ENCODE measurements at places on chromosomes 4 and X. TPM values are rescaled to one million over a fixed set of nuclear protein-coding genes. Genes with fewer than 3 reads are reported as not detected.
A peak's percentile ranks its signal among the peaks of the same experiment; 100 is the strongest.

Gene OPRPN
- total RNA-seq: not detected

Gene TMEM35A
- not detected for total RNA-seq

Gene CYBB
- total RNA-seq: 0.25 TPM

Gene AMTN
- not detected for total RNA-seq

Gene P2RY4
- 0.39 TPM for total RNA-seq

Gene SH3D19
- total RNA-seq: not detected

Gene RHOXF2B
- total RNA-seq: not detected

Gene IGSF1
- total RNA-seq: not detected

DNA sequence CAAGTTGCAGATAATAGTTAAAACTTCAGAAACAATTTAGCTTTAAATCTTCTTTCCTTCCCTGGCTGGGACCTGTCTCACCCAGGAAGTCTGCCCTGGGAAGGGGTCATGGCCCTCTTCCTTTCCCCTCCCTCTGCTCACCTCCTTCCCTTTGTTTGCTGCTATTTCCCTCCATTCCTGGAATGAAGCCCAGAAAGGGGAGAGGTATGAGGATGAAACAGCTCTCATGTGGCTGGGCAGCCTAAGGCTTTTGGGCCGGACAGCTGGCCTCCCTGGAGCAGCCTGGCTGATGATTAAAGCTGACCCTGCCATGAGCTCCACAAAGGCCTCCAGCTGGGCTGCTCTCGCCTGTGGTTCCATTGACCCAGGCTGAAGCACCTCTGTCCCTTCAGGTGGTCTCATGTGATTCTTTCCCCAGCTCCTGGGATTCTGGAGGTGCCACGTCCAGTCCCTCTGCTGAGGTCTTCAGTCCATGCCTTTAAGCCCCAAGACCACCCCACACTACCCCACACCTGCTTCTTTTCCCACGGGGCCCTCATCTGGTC, 202.1 kb downstream of the PTTG2 start:
- no peak for DNase-seq

DNA sequence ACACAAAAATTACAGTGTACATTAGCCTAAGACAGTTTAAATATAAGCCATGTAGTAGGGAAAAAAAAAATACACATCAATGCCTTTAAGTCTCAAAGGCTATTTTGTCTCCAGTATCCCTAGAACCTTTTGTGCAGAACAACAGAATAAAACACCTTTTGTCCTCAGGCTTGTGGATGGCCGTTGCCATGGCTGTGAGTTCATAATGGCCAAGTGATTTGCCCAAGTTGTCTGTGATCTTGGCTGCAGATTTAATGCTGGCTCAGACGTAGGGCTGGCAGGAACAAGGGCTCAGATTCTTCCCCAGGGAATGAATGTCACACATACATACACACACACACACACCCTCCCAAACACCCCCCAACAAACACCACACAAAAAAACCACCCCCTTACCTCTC, 25.3 kb downstream of the GPM6B start:
- no peak for DNase-seq

DNA sequence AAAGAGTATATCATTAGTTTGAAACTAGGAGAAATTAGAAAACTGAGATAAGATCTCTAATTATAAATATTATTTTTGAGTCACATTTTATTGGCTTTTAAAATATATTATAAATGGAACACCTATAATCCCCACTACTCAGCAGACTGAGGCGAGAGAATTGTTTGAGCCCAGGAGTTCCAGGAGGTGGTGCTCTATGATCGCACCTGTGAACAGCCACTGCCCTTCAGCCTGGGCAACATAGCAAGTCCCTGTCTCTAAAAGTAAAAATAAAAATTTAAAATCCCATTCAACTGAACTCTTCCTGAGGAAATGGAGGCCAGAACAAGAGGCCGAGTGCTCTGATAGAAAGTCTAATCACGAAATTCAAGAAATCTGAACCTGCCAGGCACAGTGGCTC, 6.3 kb upstream of the C4orf36 start:
- DNase-seq: no peak

DNA sequence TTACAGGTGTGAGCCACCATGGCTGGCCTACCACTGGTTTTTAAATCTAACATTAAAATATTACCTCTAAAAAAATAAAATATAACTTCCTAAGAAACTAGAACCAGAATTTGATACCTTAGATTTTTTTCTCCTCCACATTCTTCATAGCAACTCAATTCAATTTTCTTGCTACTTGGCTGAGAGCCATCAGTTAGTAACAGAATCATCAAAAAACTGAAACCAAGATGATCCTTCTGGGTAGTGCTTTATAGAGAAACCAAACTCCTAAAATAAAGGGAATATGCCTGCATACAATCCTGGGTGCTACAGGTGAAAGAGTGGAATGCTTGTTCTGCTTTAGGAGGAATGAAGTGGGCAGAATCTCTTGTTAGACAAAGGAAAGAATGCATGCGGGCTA, 64.4 kb downstream of the RPS3A start:
- no peak for DNase-seq

- no peak for DNase-seq
Measured at GRCh38 chr4:143256456-143256855, 71.7 kb downstream of the USP38 start.

- DNase-seq: no peak
Measured at GRCh38 chr4:157792716-157793115, 380.1 kb downstream of the GASK1B start.

- no peak for DNase-seq
Measured at GRCh38 chr4:142777045-142777743, 68.9 kb downstream of the INPP4B start.

DNA sequence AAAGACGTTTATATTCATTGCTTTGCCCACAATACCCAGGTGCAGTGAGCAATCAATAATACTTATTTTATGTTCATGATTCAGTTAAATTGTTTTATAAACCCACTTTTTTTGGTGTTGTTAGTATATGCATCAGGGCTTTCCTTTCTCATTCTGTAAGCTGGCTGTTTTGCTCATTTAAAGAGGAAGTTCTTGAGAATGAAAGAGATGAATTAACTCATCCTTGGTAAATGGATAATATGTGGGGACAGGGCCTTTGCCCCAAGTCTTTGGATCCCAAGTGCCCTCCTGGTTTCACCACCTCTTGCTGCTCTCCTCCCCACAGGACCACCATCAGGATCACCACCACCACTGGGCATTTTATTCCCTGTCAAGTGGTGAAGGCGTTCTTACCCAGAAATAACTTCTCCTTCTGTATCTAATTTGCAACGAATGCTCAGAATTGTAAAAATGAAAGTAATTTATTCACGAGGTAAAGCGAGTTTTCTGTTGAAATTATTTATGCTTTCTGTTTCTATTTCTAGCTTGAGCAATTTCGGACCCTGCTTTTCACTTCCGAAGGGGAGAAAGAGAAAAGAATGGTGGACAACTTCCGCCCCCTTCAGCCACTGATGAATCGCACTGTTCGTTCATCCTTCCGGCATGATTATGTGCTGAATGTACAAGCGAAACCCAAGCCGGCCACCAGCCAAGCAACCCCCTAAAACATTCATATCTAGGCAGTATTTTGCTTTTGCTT, 8.2 kb upstream of the ZRSR2 start:
- DNase-seq: peak; percentile 5

DNA sequence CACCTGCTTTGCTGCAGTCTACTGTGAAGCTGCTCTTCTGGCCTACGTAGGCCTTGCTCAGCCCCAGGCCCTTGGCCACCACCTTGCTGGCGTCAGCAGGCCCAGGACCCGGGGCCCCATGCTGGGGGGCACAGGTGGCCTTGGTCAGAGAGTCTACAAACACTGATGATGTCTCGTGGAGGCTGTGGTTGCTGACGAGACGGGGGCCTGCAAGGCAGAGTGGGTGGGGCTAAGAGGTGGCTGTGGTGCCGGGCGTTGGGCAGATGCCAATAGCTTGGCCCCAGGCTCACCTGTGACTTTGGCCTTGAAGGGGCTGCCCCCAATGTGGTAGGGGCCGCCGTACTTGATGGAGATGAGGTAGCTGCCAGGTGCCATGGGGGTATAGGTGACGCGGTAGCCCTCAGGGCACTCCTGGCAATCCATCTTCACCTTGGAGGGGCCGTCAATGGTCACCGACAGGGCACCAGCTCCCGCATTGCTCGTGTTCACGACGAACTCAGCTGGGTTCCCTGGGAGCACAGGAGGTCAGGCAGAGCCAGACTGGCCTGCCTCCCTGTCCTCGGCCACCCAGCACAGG, 25.0 kb downstream of the FLNA start:
- DNase-seq: no peak

DNA sequence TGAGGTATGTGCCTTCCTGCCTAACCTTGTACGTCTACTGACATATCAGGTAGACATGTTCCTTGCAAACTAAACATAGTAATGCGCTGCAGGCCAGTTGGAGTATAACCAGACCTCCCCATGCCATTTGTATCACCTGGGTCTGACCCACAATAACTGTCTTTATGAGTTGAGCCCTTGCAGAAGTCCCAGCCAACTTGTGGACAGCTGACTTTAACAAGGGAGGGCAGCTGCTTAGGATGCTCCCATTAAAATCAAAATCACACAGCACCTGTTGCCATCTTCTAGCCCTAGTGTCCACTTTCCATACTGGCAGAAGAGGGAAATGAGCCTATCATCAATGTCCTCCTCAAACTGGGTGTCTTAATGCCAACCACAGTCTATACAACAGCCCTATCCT, 41.6 kb downstream of the KANTR start:
- DNase-seq: no peak

DNA sequence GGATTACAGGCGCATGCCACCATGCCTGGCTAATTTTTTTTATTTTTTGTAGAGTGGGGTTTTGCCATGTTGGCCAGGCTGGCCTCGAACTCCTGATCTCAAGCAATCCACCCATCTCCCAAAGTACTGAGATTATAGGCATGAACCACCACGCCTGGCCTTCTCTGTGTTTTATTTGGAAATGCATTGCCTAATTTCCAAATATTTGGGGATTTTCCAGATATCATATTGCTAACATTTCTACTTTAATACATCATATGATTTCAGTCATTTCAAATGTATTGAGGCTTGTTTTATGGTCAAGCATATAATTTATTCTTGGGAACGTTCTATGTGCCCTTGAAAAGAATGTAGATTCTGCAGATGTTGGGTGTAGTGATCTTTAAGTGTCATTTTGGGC, 38.8 kb downstream of the FGF2 start:
- no peak for DNase-seq

DNA sequence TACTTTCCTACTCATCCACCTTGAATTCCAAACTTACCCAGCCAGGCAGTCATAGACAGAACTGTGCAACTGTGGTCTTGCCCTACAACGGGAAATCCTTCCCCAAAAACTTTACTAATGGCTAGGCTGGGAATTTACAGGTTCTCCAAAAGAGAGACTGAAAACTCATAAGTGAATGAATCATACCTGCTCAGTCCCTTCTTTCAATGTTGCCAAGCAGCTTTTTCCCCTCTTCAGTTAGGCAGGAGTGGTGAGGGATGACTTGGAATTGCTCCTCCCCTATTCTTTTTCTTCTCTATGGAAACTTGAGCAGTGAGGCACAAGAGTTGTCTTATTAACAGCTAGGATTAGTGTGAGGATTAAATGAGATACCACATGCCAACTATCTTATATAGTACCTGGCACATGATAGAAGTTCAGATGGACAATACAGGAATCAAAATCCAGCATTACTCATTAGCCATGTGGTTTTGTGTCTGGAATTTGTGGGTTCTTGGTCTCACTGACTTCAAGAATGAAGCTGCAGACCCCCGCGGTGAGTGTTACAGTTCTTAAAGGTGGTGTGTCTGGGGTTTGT, 105.9 kb downstream of the TEX13A start:
- DNase-seq: no peak

- DNase-seq: no peak
Measured at GRCh38 chr4:154126276-154126675, 337.4 kb upstream of the SFRP2 start.

- no peak for DNase-seq
Measured at GRCh38 chr4:33255094-33255493, 2534.9 kb downstream of the PCDH7 start.

GRCh38 chr4:81839347-81840042, 367.8 kb upstream of the RASGEF1B start:
- DNase-seq: no peak

DNA sequence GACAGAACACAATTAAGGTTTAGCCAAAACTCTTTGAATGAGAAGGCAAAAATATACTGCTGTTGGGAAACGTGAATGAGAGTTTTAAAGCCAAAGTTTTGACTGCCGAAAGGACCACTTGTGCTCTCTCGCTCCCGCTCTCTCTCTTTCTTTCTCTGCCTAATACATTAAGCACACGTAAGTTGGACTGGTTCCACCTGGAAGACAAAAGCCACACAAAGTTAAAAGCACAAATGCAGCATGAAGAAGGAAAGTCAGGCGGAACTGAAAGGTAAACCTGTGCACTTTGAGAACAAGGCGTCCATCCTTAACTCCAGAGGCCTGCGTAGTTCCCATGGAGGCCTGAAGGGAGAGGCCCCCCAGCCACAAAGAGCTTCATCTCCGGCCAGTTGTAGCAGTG, 1.9 kb downstream of the DCAF12L2 start:
- no peak for DNase-seq

- DNase-seq: no peak
Measured at GRCh38 chrX:150805736-150806135, 92.7 kb downstream of the CD99L2 start.

DNA sequence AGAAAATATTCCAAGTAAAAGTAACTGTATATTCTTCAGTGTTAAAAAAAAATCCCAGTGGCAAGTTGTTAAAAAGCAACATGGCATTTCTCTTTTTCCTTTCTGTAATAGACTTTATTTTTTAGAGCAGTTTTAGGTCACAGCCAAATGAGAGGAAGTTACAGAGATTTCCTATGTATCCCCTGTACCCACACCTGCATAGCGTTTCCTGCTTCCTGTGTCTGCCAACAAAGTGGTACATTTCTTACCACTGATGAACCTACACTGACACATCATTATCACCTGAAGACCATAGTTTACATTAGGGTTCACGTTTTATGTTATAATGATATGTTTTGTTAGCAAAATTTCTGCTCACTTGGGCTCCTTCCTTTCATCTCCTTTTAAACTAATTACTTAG, 124.7 kb downstream of the GPAT3 start:
- peak; percentile 40 for DNase-seq

GRCh38 chrX:134895805-134896581, 94.8 kb upstream of the SMIM10 start:
- no peak for DNase-seq

GRCh38 chr4:19707876-19708275, 543.8 kb upstream of the SLIT2 start:
- no peak for DNase-seq

DNA sequence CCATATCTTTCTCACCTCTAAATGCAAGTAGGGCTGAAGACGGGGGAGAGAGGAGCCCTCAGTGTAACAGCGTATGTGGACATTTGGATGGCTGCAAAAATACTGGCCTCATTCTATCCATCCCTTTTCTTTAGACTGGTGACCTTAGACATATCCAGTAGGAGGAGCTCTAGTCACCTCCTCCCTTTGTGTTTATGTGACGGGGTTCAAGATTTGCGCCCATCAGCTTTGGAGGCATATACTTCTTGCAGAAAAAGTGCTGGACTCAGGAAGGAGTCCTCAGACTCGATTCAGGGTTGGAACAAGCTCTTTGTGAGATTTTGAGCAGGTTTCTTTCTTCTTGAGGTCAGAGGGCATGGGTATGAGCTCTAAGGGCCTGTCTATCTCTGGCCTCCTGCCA, 86.2 kb downstream of the MAMLD1 start:
- DNase-seq: no peak

GRCh38 chrX:119552508-119552907, 12.7 kb downstream of the STEEP1 start:
- no peak for DNase-seq
